ENCODE measurements at places on chromosomes 7 and 10.

GRCh38 chr10:133306097-133306476 lies 2.6 kb downstream of the TUBGCP2 start:
- no peak overlapping the region for H3K4me3 ChIP-seq
- no peak overlapping the region for H3K27ac ChIP-seq
- H3K27me3 ChIP-seq = peaks cover 5% of the 10 kb centered on the region
- peaks cover 19% of the 10 kb centered on the region for H3K4me1 ChIP-seq

DNA sequence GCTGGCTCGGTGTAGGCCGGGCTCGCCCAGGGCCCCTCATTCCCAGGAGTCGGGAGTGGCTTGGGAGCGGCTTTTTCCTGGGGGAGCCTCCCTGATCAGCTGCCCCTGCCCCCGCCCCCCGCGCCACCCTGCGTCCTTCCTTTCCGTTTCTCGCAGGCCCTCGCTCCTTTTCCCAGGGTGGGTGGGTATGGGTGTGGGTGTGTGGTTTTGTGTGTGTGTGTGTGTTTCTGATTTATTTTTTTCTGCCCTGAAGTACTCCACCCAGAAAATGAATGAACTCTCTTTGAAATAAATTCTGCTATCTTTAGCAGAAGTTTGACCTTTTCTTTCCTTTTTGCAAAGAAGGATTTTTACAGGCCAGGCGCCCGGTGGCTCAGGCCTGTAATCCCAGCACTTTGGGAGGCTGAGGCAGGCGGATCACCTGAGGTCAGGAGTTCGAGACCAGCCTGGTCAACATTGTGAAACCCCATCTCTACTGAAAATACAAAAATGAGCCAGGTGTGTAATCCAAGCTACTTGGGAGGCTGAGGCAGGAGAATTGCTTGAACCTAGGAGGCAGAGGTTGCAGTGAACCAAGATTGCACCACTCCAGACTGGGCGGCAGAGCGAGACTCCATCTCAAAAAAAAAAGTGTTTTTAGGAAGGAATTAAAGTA lies 30.0 kb upstream of the AP5Z1 start:
- H3K27ac ChIP-seq = peak overlapping the region; percentile 97
- no peaks in the 10 kb centered on the region for H3K27me3 ChIP-seq
- DNase-seq = no peak
- H3K4me3 ChIP-seq = peak overlapping the region; percentile 77

DNA sequence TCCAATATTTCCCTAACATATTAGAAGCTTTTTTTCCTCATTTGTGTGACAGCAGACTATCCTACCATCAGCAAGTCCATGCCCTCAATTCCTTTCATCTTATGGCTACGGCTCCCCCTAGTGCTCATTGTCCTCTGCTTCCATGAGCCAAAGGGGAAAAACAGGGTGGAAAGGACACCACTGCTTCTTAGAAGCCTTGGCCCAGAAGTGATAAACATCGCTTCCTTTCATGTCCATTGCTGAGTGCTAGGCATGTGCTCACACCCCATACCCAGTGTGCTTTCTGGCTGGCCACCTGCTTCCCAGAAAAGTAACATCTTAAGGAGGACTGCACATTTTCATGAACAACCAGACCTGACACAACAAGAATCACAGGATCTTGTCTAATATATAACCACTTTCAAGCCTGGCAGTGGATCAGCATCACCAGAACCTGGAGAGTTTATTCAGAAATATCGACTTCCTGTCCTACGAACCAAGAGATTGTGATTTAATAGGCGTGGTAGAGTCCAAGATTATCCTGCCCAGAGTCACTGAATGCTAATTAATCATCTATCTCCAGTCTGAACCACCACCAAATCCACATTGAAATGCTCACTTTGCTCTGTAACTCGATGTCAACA lies 650.5 kb upstream of the SORCS1 start:
- DNase-seq = no peak
- H3K4me3 ChIP-seq = no peak overlapping the region
- no peaks in the 10 kb centered on the region for H3K27me3 ChIP-seq

GRCh38 chr7:135645296-135645904 lies 16.9 kb upstream of the STMP1 start:
- no peak for DNase-seq
- no peaks in the 10 kb centered on the region for H3K4me1 ChIP-seq
- no peaks in the 10 kb centered on the region for H3K27me3 ChIP-seq
- peaks cover 21% of the 10 kb centered on the region for H3K36me3 ChIP-seq
- no peak overlapping the region for H3K27ac ChIP-seq

GRCh38 chr7:7861211-7861633 lies 107.4 kb upstream of the GLCCI1 start:
- no peak overlapping the region for H3K27ac ChIP-seq
- H3K4me1 ChIP-seq = peaks cover 5% of the 10 kb centered on the region
- no peak overlapping the region for H3K4me3 ChIP-seq
- no peaks in the 10 kb centered on the region for H3K36me3 ChIP-seq
- H3K27me3 ChIP-seq = no peaks in the 10 kb centered on the region

DNA sequence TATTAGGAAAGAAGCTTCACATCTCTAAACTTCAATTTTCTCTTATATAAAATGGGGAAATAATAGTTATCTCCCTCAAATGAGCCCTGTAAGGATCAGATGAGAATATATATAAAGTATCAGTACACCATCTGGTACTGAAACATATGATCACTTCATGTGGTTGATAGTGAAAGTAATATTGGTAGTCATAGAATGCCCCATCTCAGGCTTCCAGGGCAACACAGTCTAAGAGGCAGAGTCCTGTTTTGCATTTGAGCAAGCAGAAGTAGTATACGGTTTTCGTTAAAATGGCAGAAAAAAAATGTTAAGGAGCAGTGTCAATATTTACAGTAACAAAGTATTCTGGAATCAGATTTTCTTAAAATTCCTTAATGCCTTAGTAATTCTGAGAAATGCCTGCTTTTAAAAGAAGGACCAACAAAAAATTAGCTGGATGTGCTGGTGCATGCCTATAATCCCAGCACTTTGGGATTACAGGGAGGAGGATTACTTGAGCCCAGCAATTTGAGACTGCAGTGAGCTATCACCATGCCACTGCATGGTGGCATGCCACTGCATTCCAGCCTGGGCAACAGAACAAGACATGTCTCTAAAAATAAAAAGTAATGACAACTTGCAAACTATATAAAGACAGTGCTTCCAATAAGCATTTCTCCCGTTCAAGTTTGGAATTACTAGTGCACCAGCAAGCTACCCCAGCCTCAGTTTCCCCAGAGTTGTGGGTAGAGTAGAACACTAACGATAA lies 19.8 kb downstream of the KBTBD2 start:
- no peak overlapping the region for H3K27ac ChIP-seq
- no peaks in the 10 kb centered on the region for H3K4me1 ChIP-seq
- H3K36me3 ChIP-seq = peaks cover 41% of the 10 kb centered on the region
- DNase-seq = no peak
- H3K4me3 ChIP-seq = no peak overlapping the region
- H3K27me3 ChIP-seq = no peaks in the 10 kb centered on the region

- peaks cover 3% of the 10 kb centered on the region for H3K27me3 ChIP-seq
- peaks cover 9% of the 10 kb centered on the region for H3K36me3 ChIP-seq
- H3K4me3 ChIP-seq = peak overlapping the region; percentile 70
- no peak for DNase-seq
Measured at GRCh38 chr7:47576031-47576865, 5.7 kb downstream of the TNS3 start.

- no peaks in the 10 kb centered on the region for H3K4me1 ChIP-seq
- H3K27ac ChIP-seq = no peak overlapping the region
- no peaks in the 10 kb centered on the region for H3K36me3 ChIP-seq
- no peak for DNase-seq
Measured at GRCh38 chr7:156397249-156397648, 243.3 kb upstream of the RNF32 start.

GRCh38 chr7:117322741-117323304 lies at the start of gene WNT2:
Gene WNT2, minus strand, starts transcription at chr7:117323058. Its CDS starts 69 bp downstream, at chr7:117322989.
- peak within 1 kb of the TSS; percentile 94 for H3K4me3 ChIP-seq
- H3K27me3 ChIP-seq = peaks cover 89% of the 10 kb centered on the region
- no peaks in the 10 kb centered on the region for H3K36me3 ChIP-seq
- H3K4me1 ChIP-seq = peaks cover 12% of the 10 kb centered on the region
